ENCODE measurements at places on chromosomes 7 and 10.

GRCh38 chr7:30093420-30093952, 41.3 kb upstream of the MTURN start:
- no peak for DNase-seq

GRCh38 chr10:79352035-79352877, 5.0 kb downstream of the PPIF start:
- DNase-seq = no peak

GRCh38 chr7:68461430-68461829, 1136.8 kb upstream of the AUTS2 start:
- DNase-seq = no peak

GRCh38 chr7:157795643-157796042, 458.8 kb downstream of the DNAJB6 start:
- DNase-seq = no peak

- DNase-seq = no peak
Observed at GRCh38 chr10:105514106-105514505, 873.0 kb downstream of the SORCS3 start.

- DNase-seq = no peak
Observed at GRCh38 chr10:60921633-60922032, 22.4 kb downstream of the RHOBTB1 start.

GRCh38 chr10:128709686-128710085, 583.5 kb upstream of the MKI67 start:
- no peak for DNase-seq

DNA sequence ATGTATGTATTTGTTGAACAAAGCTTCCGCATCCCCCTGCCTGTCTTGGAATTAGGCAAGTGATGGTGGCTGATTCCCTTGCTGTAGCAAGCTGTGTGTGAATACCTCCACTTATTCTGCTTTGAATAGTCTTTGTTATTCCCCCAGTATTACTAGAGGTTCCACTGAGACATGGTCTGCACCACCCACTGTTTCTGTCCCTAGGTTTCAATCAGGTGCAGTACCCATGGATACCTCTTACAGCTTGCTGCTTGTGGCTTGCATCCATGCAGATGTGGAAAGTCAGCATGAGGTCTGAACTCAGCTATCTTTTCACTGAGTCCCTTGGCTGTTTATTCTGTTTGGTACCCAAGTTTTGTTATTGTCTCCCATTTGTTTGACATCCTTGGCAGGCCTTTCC, 447.4 kb downstream of the GRM8 start:
- no peak for DNase-seq
